Stomach (tissue), 19 donors: ENCODE measurements at places on chromosomes 3 and 15. TPM values are rescaled to one million over a fixed set of nuclear protein-coding genes. Genes with fewer than 3 reads are reported as not detected.

DNA sequence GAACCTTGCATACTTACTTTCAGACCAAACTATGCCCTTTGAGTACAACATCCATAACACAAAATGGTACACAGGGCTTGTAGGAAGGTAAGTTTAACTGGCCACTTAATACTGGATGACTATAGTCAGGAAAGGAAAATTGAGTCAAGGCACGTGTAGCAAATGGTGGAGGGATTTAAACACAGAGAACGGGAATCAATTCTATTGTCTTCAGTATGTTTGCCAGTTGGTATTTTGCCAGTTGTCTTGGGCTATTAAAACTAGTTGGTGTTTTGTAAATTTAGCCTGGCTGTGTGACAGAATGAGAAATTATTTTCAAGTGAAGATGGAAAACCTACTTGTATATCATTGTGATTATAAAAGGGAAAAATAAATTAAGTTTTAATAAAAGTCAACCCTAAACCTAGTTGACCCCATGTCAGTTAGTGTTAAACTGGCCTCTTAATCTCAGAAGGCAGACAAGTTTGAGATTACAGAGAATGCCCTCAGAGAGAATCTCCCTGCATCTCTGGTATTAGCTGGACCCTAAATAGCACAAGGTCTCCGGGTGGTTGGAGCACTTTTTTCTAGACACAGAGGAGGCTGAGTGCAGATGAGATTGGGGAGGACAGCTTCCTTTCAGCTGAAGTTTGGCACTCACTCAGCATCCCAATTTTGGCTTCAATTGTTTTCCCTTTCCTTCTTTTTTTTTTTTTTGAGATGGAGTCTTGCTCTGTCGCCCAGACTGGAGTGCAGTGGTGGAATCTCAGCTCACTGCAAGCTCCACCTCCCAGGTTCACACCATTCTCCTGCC, 91.2 kb downstream of the MB21D2 start:
- no peaks in the 10 kb centered on the region for H3K36me3 ChIP-seq
- DNase-seq = no peak

GRCh38 chr3:178777718-178778411, 241.6 kb downstream of the KCNMB2 start:
- H3K27me3 ChIP-seq = no peaks in the 10 kb centered on the region
- no peak overlapping the region for H3K27ac ChIP-seq
- H3K4me1 ChIP-seq = no peaks in the 10 kb centered on the region
- no peak for DNase-seq

Gene LIPH
- total RNA-seq = 257 TPM

DNA sequence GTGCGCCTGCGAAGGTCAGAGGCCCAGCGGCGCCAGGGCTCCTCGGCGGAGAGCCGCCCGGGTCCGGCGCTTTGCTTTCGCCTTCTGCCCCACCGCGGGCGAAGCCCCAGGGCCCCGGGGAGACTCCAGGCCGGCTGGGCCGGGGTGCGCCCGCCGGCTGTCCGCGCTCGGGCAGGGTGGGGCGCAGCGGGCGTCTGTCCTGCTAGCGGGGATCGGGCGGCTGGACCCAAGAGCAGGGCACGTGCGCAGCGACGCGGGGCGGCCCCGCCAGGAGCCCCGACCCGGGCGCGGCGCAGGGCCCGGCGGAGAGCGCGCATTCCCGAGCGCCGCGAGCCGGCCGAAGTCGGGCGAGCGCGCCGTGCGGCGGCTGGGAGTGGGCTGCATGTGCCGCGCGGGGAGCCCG, 569 bp upstream of the ALDH1A3 start:
- H3K36me3 ChIP-seq = no peaks in the 10 kb centered on the region
- peak overlapping the region; percentile 20 for H3K27ac ChIP-seq
- peaks cover 20% of the 10 kb centered on the region for H3K4me1 ChIP-seq
- peak; percentile 44 for DNase-seq
- peak overlapping the region; percentile 59 for H3K4me3 ChIP-seq
- H3K27me3 ChIP-seq = peaks cover 9% of the 10 kb centered on the region

- no peaks in the 10 kb centered on the region for H3K36me3 ChIP-seq
- no peaks in the 10 kb centered on the region for H3K27me3 ChIP-seq
- no peaks in the 10 kb centered on the region for H3K4me1 ChIP-seq
These were observed 127.5 kb downstream of the CHST2 start for GRCh38 chr3:143247073-143247472.

DNA sequence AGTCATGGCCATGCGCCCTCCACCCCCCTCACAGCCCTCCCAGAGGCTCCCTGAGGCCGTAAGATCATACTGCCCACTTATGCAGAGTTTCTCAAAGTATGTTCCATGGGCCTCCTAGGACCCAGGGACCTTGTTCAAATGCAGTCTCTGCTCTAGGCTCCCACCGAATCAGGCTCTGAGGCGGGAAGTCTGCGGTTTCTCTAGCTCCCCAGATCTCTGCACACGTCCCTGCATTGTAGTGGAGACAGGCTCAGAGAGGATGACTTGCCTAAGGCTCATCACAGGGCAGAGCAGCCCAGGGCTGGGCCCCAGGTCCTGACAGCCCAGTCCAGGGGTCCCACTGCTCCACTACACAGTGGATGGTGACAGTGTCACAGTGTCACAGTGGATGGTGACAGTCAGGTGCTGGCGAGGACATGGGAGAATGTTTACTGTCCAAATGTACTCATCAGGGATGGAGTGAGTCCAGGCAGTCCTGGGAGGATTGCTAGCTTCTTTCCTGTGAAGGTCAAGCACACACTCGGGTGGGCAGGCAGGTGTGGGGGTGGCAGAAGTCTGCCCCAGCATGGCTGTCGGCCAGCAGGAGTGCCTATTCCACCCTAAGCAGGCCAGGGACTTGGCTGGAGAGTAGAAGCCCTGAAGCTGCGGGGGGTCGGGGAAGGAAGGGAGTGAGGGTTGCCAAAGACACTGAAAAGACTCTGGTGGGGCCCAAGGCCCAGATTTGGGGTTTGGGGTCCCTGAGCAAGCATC, 12.4 kb downstream of the ANKRD63 start:
- H3K36me3 ChIP-seq = peaks cover 12% of the 10 kb centered on the region
- no peak overlapping the region for H3K4me3 ChIP-seq
- H3K27me3 ChIP-seq = no peaks in the 10 kb centered on the region
- no peaks in the 10 kb centered on the region for H3K4me1 ChIP-seq
- H3K27ac ChIP-seq = no peak overlapping the region

DNA sequence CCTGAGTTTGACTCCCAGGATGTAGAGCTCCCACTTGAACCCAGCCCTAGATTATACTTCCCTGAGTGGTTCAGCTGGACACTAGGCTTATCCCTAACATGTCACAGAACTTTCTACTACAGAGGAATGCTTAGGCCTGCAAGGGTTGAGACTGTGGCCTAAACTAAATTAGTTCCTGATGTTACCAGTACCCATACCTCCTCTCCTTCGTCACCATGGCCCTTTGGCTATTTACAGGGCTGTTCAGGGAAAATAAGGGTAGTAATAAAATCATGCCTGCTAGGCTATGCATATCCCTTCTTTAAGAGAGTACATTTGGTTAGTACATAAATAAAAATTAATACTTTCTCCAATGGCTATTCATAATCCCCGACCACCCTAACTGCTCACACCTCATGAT, 356.4 kb upstream of the RASGRP1 start:
- H3K27ac ChIP-seq = no peak overlapping the region
- no peaks in the 10 kb centered on the region for H3K4me1 ChIP-seq
- no peaks in the 10 kb centered on the region for H3K36me3 ChIP-seq
- no peak overlapping the region for H3K4me3 ChIP-seq
- DNase-seq = no peak
- no peaks in the 10 kb centered on the region for H3K27me3 ChIP-seq

Gene SLITRK3
- 0.72 TPM for total RNA-seq

DNA sequence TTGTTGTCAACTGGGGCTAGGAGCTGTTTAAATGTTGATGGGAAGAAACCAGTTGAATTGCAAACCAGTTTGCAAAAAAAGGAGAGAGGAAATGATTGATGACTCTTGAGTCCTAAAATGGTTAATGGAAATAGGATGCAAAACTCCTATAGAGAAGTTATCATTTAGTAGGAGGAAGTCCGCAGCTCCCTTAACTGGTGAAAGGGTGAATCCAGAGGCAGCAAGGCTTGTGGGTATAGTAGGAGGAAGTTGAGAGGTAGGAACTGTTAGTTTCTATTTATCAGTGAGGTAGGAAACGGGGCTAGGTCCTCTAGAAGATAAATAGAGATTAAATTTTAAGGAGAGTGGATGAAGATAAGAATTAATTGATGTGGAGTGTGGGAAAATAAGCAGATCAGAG, 15.4 kb downstream of the IREB2 start:
- no peak overlapping the region for H3K4me3 ChIP-seq
- no peak overlapping the region for H3K27ac ChIP-seq
- DNase-seq = no peak
- peaks cover 50% of the 10 kb centered on the region for H3K4me1 ChIP-seq
- H3K36me3 ChIP-seq = no peaks in the 10 kb centered on the region

GRCh38 chr15:47129033-47129432, 588.3 kb upstream of the SEMA6D start:
- no peaks in the 10 kb centered on the region for H3K27me3 ChIP-seq

DNA sequence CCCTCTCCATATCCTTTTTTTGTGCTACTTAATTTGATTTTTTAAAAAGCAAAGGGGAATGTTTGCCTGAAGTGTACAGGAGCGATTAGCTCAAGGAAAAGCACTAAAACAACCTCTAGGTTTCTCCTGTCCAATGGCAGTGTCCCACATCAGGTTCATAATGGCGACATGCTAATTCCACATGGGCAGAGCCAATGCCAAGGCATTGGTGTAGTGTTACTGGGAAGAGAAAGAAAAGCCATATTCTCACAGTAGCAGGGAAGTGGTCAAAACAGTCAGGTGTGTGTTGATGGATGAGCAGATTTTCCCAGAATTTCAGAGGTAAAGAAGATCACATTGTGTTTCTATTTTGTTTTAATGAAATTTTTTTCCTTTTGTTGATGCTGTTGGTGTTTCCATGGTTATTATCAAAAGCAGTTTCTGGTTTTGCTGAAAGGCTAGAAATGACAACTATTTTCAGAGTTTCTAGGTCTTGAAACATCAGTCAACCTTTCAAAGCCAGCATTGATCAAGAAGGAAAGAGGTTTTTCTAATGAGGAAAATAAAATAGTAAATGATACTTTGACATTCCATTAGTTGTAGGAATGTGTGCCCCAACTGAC, 65.2 kb downstream of the FNDC3B start:
- no peaks in the 10 kb centered on the region for H3K36me3 ChIP-seq
- H3K4me3 ChIP-seq = no peak overlapping the region
- peaks cover 94% of the 10 kb centered on the region for H3K4me1 ChIP-seq

Gene NRG4
- not detected for total RNA-seq

Gene CD47
- 154 TPM for total RNA-seq

- H3K27ac ChIP-seq = no peak overlapping the region
- no peak for DNase-seq
- no peaks in the 10 kb centered on the region for H3K36me3 ChIP-seq
- no peaks in the 10 kb centered on the region for H3K27me3 ChIP-seq
- H3K4me3 ChIP-seq = no peak overlapping the region
- H3K4me1 ChIP-seq = no peaks in the 10 kb centered on the region
These were observed 48.6 kb upstream of the ATOSA start for GRCh38 chr15:52727815-52728214.

Gene ILDR1
- 21.4 TPM for total RNA-seq

Gene SNUPN
- 4.7 TPM for total RNA-seq

Gene GP5
- not detected for total RNA-seq

GRCh38 chr3:151856118-151856517, 17.3 kb upstream of the SUCNR1 start:
- H3K4me3 ChIP-seq = no peak overlapping the region
- H3K4me1 ChIP-seq = peaks cover 19% of the 10 kb centered on the region
- no peak overlapping the region for H3K27ac ChIP-seq
- no peaks in the 10 kb centered on the region for H3K27me3 ChIP-seq
- DNase-seq = no peak
- H3K36me3 ChIP-seq = no peaks in the 10 kb centered on the region

Gene C3orf20
- total RNA-seq = not detected

GRCh38 chr15:74857671-74858368, 14.9 kb upstream of the ULK3 start:
- DNase-seq = no peak
- H3K4me3 ChIP-seq = no peak overlapping the region
- H3K27me3 ChIP-seq = no peaks in the 10 kb centered on the region
- peaks cover 43% of the 10 kb centered on the region for H3K4me1 ChIP-seq

DNA sequence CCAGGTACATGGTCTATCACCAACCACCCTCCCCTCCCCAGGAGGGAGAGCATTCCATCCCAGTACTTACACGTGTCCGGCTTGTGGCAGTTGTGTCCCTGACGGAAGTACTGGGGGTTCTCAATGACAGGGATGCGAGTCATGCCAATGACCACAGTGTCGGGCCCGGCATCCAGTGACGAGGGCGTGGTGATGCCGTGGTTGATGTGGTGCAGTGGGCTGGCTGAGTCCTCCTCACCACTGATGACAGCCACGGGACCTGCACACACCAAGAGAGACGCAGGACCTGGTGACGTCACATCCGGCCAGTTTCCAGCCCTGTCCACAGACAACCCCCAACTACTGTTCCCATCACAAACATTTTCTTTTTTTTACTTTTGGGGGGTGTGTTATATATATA, 223.8 kb downstream of the NTRK3 start:
- H3K4me3 ChIP-seq = no peak overlapping the region
- no peak for DNase-seq
- H3K36me3 ChIP-seq = no peaks in the 10 kb centered on the region
- no peak overlapping the region for H3K27ac ChIP-seq

Gene METTL6
- 5.9 TPM for total RNA-seq

GRCh38 chr3:17740721-17741141, 1.7 kb downstream of the TBC1D5 start:
- H3K4me1 ChIP-seq = peaks cover 59% of the 10 kb centered on the region
- H3K27ac ChIP-seq = peak overlapping the region; percentile 100
- peak overlapping the region; percentile 74 for H3K4me3 ChIP-seq
- H3K36me3 ChIP-seq = no peaks in the 10 kb centered on the region
- DNase-seq = peak; percentile 86

Gene RGMA
- total RNA-seq = 30.1 TPM

DNA sequence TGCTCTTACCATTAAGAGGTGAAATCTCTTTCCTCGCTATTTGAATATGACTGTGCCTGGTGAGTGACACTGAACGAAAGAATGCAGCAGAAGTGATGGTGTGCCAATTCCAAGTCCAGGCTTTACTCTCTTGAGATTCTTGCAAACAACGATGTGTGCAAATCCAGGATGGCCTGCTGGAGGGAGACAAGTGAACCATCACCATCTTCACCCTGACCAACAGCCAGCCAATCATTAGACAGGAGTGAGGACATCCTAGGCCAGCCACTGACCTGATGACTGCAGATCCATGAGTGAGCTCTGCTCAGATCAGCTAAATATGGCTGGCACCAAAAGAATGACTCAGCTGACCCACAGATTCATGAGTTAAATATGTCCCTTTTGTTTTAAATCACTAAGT, 878.0 kb downstream of the PDCD6IP start:
- no peak overlapping the region for H3K4me3 ChIP-seq
- no peak for DNase-seq
- H3K36me3 ChIP-seq = no peaks in the 10 kb centered on the region
- H3K27ac ChIP-seq = no peak overlapping the region
- H3K27me3 ChIP-seq = no peaks in the 10 kb centered on the region

DNA sequence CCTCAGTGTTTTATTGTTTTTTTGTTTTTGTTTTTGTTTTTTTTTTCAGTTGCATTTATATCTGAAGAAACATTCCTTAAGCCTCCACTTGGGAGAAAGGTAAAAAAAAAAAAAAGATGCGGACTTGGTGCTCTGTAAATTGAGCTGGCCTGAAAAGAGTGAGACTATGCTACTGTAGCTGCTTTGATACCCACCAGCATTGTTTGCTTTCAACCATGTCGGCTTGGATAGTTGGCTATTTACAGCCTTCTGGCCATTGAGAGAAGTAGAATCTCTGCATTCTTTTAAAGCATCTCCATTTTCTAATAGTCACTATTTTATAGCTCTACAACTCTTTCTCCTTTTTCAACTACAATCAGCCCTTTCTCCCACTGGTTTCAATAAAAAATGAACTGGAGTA, 149.6 kb downstream of the ZIC4 start:
- H3K27me3 ChIP-seq = no peaks in the 10 kb centered on the region
- no peak overlapping the region for H3K27ac ChIP-seq
- H3K4me3 ChIP-seq = no peak overlapping the region
- no peak for DNase-seq
- no peaks in the 10 kb centered on the region for H3K4me1 ChIP-seq

Gene SH2D7
- total RNA-seq = not detected

Gene TMEM207
- total RNA-seq = not detected
